Daoy (cell line): ENCODE measurements at places on chromosomes 11 and 22. TPM values are rescaled to one million over a fixed set of nuclear protein-coding genes. Genes with fewer than 3 reads are reported as not detected.

Gene FAM111B
- 24.1 and 32.3 TPM in 2 replicates for total RNA-seq

Gene TRIM29
- total RNA-seq: 0.06 TPM in 1 of 2 replicates, not detected in the other

Gene GNAZ
- 5.3 and 7.7 TPM in 2 replicates for total RNA-seq

Gene FAM180B
- total RNA-seq: not detected in 2 replicates

DNA sequence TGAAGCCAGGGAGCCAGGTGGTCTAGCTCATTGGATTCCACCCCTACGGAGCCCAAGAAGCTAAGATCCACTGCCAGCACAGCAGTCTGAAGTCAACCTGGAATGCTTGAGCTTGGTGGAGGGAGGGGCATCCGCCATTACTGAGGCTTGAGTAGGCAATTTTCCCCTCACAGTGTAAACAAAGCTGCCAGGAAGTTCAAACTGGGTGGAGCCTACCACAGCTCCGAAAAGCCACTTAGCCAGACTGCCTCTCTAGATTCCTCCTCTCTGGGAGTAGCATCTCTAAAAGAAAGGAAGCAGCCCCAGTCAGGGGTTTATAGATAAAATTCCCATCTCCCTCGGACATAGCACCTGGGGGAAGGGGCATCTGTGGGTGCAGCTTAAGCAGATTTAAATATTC lies 620.3 kb downstream of the NELL1 start:
- DNase-seq: no peak

DNA sequence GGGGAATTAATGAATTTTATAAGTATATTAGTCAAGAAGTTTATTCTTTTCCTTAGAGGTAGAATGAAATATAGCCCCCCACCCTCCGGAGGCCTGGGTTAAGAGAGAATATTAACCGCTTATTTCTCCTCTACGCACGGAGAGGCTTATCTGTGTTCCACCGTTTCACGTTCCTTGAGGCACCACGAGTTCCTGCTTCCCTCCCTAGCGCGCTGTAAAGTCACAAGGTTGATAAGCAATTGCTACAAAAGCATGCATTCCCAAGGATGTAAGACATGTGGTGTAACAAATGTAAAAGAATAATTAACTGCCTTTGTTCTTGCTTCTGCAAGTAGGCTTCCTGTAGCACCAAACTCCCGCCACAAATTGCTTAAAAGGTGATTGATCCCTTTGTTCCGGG lies 1.5 kb upstream of the ANKRD42 start:
- DNase-seq: no peak

- no peak for DNase-seq
Measured at GRCh38 chr11:61048368-61049062, 53.8 kb upstream of the CD5 start.

DNA sequence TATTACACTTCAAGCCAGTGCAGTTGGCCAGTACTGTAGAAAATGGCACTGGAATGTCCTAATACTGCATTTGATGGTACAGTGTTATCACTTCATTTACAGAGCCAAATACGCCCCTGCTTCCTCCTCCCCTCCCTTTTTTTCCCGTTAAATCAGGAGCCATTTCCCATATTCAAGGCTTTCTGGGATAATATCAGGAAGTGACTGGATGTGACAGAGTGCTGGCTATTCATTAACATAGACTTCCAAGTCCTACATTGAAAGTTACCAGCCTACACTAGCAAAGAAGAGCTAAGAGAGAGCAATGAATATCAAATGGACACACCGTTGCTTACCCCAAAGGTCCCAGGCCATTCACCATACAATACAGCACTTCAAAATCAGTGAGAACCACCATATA lies 32.1 kb upstream of the ABCC8 start:
- no peak for DNase-seq

DNA sequence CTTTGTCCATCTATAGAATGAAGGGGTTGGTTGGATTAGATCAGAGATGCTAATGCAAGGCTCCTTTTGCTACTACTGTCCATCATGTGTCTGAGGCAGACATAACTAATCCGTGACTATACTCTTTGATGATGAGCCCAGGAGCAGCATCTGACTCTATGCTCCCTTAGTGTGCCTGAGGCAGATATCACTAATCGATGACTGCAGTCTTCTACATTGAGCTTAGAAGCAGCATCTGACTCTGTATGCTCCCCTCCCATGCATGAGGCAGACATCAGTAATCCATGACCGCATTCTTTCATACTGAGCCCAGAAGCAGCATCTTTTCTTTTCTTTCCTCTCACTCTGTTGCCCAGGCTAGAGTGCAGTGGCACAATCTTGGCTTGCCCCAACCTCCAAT lies 4.2 kb downstream of the TCN2 start:
- DNase-seq: no peak

DNA sequence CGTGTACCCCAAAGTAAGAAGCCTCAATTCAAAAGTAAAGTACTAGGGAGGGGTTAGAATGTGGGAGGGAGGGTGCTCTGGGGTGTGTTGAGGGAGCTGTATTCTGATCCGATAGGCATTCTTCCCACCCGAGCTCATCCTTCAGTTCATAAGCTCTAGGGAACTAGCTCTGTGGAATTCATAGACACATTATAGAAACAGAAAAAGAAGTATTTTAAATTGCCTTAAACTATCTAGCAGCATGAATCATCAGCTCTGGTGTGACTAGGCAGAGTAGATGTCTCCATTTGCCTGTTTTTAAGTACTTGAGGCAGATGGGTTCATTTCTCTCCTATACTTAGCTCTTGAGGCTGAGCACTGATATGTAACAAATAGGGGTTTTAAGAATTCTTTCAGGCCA lies 7.3 kb upstream of the SGSM3 start:
- no peak for DNase-seq
